ENCODE measurements at places on chromosomes 6 and 20. TPM values are rescaled to one million over a fixed set of nuclear protein-coding genes. Genes with fewer than 3 reads are reported as not detected.
A peak's percentile ranks its signal among the peaks of the same experiment; 100 is the strongest.

DNA sequence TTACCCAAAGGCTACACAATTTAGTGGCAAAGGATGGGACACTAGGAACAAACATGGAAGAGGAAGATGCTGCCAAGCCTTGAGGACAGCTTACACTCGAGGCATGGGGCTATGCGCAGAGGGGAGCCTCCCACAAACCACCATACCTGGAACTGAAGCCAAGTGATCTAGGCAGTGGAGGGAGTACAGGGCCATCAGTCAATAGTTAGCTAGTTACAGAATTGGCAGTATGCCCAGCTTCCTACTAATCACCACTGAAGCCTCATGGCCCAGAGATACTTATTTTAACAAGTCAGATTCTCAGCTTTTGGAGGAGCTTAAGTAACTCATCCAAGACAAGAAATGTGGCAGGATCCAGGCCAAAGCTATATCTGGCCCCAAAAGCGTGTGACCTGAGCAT lies 226.6 kb upstream of the MOCS1 start:
- DNase-seq, result peak; percentile 6

DNA sequence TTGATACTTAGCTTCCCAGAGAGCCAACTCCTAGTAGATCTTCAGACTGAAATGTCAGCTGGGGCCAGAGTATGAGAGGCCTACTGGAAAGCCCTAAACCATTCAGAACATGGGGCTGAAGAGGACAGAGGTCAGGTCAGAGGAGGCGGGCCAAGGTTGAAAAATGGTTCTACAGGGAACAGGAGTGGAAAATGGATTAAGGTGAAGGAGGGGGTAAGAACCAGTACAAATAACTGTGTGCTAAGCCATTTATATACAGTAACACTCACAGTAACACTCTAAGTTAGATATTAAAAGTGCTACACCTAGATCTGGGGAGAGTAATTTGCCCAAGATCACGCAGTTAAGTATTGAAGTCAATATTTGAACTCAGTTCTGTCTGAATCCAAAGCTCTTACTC lies 313.2 kb upstream of the MAP3K7 start:
- DNase-seq, result no peak

GRCh38 chr20:39751557-39752137 lies 789.5 kb downstream of the DHX35 start:
- no peak for DNase-seq

GRCh38 chr20:54494303-54495006 lies 19.1 kb downstream of the DOK5 start:
- DNase-seq, result no peak

Gene CCN2
- 373 TPM for total RNA-seq

Gene CCM2L
- not detected for total RNA-seq
